ENCODE measurements at places on chromosomes 2 and 18.

GRCh38 chr18:78936251-78937005 is 43.2 kb upstream of the SALL3 start:
- no peak for DNase-seq

GRCh38 chr2:232219496-232219870 is 159.1 kb upstream of the ALPP start:
- DNase-seq = no peak

- DNase-seq = no peak
These were observed 147.1 kb downstream of the GALNT1 start for GRCh38 chr18:35728676-35729075.

GRCh38 chr2:625415-626333 is 51.5 kb downstream of the TMEM18 start:
- DNase-seq = no peak

DNA sequence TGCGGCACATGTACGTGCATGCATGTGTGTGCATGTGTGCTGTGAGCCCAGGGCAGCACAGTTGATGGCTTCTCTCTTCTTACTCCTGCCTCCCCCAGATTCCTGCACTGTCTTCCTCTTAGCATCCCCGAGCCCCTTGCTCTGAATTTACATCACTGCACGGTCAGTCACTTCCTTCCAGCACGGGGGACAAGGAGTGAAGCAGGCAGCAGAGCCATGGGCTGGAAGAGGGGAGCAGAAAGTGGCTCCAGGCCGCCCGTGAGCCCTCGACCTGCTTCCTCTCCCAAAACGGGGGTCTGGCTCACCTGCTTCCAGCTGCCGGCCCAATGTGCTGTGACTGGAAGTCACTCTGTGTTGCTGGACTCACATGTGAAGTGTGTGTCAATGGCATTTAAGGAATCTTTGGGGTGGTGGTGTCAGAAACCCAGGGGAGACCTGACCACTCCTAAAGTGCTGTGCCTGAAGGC is 106.1 kb downstream of the FAM210A start:
- no peak for DNase-seq

DNA sequence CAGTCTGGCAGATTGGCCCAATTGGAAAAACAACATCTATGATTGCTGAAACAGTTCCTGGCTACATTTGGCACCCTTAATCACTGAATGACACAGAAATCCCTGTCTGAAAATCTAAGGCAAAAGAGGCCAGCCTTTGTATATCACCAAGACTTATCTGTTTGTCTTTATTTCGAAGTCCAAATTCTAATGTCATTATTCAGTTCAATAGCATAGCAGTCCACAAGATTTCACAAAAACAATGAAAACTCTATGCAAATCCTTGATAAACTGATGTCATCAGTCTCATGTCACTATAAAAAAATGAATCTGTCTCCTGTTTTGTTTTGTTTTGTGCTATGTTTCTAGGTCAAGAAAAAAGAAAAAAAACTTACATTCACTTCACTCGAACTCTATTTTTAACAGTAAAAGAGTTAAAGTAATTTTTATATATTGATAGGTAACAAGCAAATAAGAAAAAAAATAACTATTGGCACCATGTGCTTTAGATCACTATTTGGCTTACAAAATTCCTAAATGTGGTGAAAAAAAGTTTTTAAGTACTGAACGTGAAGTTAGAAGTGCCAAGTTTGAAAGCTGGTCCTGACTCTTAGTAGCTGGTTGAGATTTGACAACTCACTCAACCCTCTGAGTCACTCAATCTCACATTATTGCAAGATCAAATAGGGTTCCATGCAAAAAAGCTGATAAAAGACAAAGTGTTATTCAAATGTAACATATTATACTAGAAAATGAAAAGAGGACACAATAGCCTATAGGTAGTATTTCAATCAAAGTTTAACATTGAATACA is 359.3 kb downstream of the IRS1 start:
- no peak for DNase-seq

- DNase-seq = peak; percentile 16
These were observed 18.7 kb upstream of the COLEC12 start for GRCh38 chr18:519019-519879.

DNA sequence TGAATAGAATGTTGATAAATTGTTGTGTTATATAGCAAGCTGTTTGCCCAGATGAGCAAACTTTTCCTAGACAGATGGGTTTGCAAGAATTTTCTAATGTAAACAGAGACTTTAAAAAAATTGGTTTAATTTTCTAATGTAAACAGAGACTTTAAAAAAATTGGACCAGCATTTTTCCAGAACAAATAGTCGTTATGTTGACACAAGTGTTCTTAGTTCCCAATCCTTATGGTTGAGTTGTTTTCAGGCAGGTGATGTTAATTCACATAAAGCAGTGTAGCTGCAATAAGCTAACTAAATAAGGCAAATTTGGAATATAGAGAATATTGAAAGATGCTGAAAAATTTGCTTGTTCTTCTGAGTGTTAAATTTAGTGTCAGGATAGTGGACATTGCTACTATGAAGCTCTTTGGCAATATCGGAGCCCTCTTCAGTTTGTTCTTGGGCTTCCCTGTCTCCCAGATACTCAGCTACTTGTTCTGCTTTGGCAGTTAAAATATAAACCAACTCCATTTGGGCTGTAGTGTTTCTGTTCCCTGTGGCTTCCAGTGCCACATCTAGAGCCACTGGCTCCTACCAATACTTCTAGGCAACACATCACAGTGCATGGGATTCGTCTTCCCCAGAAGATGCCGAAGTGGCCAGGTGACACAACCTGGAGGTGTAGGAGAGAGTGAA is 105.7 kb downstream of the DYNAP start:
- no peak for DNase-seq

- no peak for DNase-seq
These were observed 49.9 kb upstream of the PARD3B start for GRCh38 chr2:204495381-204495780.

Data from caudate nucleus (tissue), 63 donors.